ENCODE measurements at places on chromosomes 1 and 21. TPM values are rescaled to one million over a fixed set of nuclear protein-coding genes. Genes with fewer than 3 reads are reported as not detected.

The RIIAD1 gene
- not detected for total RNA-seq

The PBX1 gene
- 17.9 TPM for total RNA-seq

The GABRD gene
- not detected for total RNA-seq

GRCh38 chr1:67465375-67465774 is 35.2 kb upstream of the SERBP1 start:
- no peak for DNase-seq

The TNNT2 gene
- total RNA-seq, result 0.56 TPM
